ENCODE measurements at places on chromosomes 7 and 10.

GRCh38 chr7:4240042-4240441, 442.1 kb upstream of the FOXK1 start:
- no peak for DNase-seq

DNA sequence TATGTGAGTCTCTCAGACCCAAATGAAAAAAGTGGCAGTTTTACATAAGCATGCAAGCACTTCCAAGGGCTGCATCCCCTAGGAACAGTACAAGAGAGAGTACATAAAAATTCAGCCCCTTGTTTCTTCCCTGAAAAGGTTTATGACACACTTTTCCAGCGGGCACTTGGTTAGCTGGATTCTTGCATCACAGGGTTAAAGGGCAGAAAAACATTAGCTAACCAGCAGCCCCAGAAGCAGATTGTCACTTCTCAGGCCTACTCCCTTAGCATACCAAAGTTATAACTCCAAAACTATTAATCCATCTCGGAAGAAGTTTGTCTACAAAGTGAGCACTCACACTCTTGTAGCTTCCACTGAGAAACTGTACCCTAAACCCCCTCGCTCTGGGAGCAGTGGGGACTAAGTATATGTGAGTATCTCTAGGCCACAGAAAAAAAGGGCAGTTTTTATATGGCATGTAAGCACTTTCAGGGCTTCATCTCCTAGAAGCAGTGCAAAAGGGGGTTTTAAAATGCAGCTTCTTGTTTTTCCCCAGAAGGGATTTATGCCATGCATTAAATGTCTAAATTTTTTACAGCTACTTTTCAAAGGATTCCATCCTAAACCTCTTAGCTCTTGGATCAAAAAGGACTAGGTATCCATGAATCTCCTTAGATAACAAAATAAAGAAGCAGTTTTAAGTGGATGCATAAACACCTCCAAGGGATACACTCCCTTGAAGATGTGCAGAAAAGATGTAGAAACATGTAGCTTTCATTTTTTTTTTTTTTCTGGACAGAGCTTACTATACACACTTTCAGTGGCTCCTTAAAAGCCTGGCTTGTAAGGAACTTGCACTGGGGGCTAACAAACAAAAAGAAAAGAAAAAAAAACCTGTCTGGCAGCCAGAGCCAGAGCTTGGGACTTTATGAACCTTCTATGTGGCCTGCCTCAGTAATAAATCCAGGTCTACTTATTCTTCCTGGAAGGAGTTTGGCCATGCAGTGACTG, 956.7 kb downstream of the CCSER2 start:
- no peak for DNase-seq

DNA sequence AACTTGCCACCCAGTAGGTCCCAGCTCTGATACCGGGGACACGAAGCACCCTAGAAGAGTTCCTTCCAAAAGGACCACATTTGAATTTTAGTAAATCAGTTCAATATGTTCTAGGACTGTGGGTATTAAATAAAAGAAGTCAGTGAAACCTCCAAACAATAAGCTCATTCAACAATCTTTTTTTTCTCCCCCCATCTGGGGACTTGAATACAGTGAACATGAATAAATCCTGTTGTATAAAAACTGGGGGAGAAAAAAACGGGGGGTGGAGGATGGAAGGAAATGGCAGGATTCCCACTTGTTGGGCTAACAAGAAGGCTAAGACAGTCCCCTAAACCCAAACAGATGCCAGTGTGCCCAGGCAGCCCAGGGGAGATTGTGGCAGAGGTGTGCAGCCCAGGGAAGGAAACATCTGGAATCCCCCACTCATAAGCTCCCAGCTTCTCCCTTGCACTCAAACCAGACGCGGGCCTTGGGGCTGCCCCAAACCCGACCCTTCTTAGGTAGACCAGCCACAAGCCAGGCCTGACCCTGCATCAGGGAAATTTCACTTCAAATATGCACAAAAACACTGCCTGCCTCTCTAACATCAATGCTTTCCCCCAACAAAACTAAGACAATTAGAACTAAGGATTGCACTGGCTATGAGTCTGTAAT, 8.8 kb downstream of the AFAP1L2 start:
- no peak for DNase-seq

DNA sequence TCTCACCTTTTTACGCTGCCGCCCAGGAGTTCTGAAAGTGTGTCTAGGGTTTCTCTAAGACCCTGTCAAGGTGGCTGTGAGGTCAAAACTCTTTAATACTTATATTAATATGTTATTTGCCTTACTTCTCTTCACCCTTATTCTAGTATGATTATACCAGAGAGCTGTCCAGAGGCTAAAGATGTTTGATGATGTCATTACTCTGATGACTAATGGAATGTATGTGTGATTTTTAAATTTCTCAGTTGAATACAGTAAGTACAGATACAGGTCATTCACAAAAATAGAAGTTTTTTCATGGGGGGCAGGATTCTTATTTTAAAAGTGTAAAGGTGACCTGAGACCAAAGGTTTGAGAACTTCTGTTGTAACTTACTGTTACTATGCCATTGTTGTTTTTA, 150.6 kb upstream of the FOXP2 start:
- DNase-seq = no peak

GRCh38 chr10:78165617-78166016, 132.0 kb downstream of the RPS24 start:
- no peak for DNase-seq

DNA sequence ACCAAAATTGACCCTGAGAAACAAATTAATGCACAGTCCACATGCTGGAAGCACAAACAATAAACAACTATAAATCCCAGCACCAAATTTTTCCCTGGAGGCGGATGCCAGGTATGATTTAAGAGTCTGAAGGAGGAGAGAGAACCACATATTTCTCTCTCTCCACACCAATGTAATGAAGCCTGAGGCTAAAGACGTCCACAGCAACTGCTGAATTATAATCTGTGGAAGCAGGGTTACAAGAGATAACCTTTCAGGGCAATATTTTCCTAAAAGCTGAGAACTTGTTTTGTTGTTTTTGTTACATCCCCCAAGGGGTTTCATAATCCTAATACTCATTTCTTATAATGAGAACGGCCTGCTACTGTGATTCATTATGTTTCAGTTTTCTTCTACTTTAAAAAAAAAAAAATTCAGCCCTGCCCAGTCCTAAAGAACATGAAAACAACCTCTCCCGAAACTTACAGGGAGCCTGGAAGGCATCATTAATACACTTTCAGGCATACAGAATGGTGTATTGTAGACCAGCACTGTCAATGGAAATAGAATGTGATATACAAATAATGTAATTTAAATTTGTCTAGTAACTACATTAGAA, 48.5 kb upstream of the ABLIM1 start:
- no peak for DNase-seq

DNA sequence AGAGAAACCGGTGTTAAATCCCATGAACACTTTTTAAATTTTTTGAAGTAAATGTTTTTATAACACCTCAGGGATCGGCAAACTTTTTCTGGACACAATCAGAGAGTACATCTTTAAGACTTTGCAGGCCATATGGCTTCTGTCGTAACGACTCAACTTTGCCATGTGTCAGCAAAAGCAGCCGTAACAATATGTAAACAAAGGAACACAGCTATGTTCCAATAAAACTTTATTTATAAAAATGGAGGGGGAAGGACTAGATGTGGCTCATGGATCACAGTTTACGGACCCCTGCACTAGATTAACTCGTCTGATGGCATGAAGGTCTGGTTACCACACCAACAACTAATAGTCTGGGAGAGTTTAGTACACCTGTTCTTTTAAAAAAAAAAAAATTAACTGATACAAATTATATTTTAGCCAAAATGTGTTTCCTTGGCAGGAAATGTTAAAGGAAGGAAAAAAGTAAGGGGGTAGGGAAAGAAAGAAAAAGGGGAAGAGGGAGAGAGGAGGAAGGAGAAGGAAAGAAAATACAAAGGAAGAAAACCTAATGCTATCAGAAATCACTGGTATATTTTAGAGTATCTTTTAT, 50.2 kb downstream of the ABI1 start:
- no peak for DNase-seq

- DNase-seq = no peak
Observed at GRCh38 chr10:129522041-129522585, 55.1 kb downstream of the MGMT start.

DNA sequence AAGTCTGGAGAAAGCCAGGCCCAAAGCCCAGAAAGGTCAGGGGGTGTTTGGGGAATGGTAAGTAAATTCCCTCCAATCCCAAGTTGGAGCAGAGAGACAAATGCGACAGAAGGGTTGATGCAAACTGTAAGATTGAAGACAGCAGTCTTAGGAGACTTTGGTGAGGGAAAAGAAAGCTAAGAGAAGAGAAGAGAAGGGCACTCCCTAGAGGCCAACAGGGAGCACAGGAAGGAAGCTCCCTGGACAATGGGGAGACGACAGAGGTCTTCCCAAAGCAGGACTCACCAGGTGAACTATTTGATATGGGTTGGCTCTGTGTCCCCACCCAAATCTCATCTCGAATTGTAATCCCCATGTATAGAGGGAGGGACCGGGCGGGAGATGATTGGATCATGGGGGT, 151.5 kb downstream of the KIF20B start:
- DNase-seq = no peak

DNA sequence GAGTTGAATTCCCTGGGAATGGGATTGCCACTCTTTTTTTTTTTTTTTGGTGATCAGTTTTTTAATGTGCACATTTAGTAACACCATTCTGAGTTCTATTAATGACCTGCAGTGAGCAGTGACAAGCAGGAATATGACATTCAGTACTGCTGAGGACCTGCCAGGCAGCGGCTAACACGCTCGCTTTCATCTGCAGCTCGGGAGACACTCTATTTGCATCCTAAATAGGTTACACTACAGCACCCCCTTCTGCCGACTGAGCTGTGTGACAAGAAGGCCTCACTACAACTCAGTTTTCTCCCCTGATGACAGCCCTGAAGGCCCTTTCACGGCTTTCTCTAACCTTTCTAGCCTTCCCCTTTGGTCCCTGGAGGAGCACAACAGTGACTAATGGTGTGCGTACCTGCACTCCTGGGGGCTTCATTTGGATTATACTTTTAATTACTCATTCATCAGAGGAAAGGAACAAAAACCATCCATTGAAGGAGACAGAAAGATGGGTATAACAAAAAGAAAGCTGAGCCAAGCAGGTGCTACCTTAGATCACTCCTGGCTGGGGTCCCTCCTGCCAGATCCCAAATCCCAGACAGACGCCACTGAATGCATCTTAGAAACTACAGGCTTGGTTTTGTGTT, 872.4 kb downstream of the LRMDA start:
- DNase-seq = no peak

DNA sequence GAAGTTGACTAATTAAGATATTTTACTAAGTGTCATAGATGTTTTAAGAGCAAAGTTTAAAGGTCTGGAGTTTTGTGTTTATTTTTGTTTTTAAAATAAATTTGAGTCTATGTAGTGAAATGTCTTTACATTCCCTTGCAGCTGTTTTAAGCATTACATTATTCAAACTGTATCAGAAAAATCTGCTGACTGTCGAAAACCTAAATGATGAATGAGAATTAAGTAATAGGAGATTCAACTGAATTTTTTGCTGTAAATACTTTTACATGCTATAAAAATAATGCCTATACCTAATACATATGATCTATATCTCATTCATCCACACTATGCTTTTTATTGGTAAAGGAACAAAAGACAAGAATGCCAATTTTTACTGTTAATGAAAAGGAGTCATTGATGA, 227.2 kb downstream of the CSTF2T start:
- DNase-seq = no peak

DNA sequence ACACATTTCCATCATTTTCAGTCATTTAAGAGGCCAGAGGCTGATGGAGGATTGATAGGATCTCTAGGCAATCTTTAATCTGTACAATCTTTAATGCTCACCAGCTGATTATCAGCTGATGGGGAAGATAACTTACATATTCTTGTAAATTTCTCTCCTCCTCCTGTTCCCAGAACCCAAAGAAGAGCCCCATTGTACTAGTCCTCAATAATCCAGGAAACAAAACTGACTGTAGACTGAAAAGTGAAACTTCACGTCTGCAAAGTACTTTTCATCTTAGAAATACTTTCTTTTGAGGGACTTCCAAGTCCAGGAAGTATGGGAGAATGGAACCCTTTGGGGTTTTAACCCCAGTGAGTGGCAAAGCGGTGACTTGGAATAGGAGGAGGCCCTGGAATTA, 283.3 kb downstream of the FRMD4A start:
- no peak for DNase-seq
